Activated CD8-positive, alpha-beta memory T cell treated with anti-CD3 and anti-CD28 coated beads for 4 hours (primary cell): ENCODE measurements at places on chromosomes 13 and 19.

GRCh38 chr19:17721821-17722220 is 2.5 kb downstream of the MAP1S start:
- no peak for DNase-seq

- DNase-seq: no peak
These were observed 215.1 kb downstream of the PCDH17 start for GRCh38 chr13:57846600-57847173.

- no peak for DNase-seq
These were observed 7.3 kb upstream of the PTPRH start for GRCh38 chr19:55216461-55217198.

- no peak for DNase-seq
These were observed 4.3 kb downstream of the RGCC start for GRCh38 chr13:41461527-41462139.

DNA sequence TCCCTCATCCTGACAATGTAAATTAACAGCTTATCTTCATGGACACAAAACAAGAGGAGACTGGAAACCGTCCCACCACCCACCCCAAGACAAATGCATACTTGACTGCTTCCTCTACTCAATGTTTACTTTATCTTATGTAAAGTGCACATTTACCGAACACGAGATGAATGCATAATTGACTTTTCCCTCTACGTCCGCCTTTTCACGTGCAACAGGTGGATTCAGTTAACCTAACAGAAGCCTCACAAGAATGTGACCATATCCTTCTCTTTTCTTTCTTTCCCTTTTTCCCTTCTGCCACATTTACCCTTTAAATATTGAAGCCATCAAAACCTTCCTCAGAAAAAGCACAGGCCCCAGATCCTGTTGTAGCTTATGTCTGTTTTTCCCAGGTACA is 468.0 kb downstream of the UQCRFS1 start:
- no peak for DNase-seq

DNA sequence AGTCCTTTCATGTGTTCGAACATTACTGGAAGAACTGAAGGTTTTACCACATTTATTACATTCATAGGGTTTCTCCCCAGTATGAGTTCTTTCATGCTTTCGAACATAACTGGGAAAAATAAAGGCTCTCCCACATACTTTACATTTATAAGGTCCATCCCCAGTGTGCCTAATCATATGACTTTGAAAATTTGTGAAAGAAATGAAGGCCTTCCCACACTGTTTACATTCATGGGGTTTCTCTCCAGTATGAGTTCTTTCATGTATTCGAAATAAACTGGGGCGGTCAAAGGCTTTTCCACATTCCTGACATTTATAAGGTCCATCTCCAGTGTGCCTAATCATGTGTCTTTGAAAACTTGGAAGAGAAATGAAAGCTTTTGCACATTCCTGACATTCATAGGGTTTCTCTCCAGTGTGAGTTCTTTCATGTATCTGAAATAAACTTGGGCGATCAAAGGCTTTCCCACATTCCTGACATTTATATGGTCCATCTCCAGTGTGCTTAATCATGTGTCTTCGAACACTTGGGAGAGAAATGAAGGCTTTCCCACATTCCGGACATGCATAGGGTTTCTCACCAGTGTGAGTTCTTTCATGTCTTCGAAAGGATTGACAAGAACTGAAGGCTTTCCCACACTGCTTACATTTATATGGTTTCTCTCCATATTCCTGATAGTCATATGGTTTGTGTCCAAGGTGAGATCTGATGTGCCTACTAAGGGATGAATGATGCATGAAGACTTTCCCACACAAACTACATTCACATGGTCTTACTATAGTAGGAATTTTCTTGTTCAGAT is 24.0 kb downstream of the ZNF564 start:
- DNase-seq: no peak

DNA sequence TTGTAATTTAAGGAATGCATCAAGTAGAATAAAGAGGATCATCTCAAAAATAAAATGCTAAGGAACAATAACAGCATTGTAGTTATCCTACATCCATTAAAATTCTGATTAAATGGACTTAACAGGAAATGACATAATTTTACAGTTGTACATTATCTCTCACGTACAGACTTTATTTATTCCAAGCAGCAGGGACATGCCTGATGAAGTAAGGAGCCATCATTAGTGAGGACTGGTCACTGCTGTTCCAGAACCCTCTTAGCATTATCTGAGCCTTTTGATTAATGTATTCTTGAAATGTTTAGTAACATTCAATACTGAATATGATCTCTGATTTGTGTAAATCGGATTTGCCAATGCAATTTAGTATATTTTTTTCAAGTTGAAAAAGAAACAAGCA is 516.1 kb downstream of the DACH1 start:
- DNase-seq: no peak

GRCh38 chr19:5466814-5467291 is 11.6 kb downstream of the ZNRF4 start:
- no peak for DNase-seq

GRCh38 chr19:43662487-43662886 is 7.5 kb downstream of the PLAUR start:
- no peak for DNase-seq

DNA sequence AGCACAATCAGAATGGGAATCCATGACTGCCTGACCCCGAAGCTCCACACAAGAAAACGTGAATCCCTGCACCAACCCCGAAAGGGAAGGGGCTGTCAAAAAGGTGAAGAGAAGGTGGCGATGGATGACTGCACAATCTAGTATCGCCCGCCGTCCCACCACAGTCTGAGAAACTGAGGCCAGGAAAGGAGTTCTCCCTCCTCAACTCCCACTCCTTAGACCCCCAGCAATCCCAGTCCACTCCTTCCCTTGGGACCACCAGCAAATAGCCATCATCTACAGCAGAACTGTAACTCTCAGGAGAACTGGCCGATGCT is 451 bp downstream of the NOSIP start:
- no peak for DNase-seq

DNA sequence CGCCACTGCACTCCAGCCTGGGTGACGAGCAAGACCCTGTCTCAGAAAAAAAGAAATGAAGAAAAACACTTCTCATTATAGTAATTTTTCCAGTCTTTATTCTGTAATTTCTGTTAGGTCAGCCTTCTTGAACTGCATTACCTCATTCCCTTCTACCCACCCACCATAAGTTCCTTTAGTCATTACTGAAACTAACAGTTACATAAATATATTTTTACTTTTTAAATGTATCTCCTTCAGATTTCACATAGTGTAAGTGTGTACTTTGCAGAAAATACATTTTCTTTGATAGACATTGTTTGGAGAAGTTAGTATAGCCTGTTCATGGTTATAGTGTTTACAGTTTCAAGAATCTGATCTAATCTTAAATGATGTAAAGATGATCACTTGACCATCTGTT is 31.7 kb upstream of the KCTD4 start:
- no peak for DNase-seq

GRCh38 chr13:33918199-33918932 is 100.4 kb downstream of the RFC3 start:
- DNase-seq: no peak

GRCh38 chr13:42893214-42893671 is 98.8 kb downstream of the EPSTI1 start:
- DNase-seq: no peak

DNA sequence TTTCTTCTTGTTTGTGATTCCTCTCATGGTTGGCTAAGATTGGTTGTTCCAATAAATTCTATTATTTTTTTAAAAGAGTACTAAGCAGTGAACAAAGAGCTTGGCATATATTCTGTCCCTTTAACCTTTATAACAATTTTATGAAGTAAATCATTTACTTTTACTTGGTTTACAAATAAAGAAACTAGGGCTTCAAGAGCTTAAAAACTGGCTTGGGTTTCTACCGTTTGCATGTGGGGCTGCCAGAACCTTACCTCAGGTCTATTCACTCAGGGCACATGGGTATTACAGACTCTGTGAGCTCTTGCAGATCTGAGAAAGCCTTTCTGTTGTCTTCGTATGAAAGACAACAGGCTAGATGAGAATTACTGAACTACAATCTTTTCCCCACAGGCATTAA is 13.3 kb downstream of the N4BP2L1 start:
- no peak for DNase-seq
